A673 (cell line): ENCODE measurements at places on chromosomes 16 and 17.
A peak's percentile ranks its signal among the peaks of the same experiment; 100 is the strongest.

GRCh38 chr16:7025616-7026190 is 306.9 kb upstream of the RBFOX1 start:
- DNase-seq = peak; percentile 69

- no peak for DNase-seq
These were observed 52.1 kb downstream of the KLHDC4 start for GRCh38 chr16:87713451-87714229.

- DNase-seq = no peak
These were observed 11.0 kb downstream of the C17orf67 start for GRCh38 chr17:56822725-56823124.

DNA sequence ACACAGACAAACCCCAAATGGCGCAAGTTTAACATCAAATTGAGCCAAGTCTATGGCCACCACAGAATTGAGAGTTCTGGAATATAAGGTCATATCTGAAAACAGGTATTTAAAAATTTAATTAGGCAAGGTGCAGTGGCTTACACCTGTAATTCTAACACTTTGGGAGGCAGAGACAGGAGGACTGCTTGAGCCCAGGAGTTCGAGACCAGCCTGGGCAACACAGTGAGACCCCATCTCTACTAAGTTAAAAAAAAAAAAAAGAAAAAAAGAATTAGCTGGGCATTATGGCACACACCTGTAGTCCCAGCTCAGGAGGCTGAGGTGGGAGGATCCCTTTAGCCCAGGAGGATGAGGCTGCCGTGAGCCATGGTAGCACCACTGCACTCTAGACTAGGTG is 19.1 kb downstream of the NFE2L1 start:
- no peak for DNase-seq

DNA sequence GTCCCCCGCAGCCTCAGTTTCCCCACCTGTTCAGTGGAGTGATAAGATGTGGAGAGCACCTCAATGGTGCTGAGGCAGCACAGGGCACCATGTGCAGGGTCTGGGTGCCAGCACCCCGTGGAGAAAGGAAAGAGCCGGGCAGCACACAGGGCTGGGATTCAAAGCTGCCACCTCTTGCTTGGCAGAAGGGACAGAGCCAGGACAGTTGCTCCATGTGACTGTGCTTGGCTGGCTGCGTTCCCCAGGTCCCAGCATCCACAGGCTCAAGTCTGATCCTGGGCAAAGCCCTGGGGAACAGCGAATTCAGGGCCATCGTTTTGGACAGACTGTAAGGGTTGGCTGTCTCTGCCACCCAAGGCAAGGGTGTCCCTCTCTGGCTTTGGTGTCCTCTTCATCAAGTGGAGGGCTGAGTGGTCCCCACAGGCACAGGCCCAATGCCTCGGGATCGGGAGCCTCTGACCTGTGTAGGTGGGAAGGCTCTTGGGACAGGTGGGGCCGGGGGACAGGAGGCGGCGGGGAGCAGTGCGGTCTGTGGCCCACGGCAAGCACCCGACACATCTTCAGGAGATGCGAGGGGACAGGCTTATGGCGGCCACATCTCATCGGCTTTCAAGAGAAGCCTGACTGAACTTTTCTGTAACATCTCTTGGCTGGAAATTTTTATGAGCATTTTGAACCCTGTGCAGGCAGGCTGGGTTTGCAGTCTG is 8.5 kb downstream of the ZNF469 start:
- DNase-seq = no peak

- DNase-seq = no peak
These were observed 99.0 kb upstream of the CDH5 start for GRCh38 chr16:66267292-66268014.

DNA sequence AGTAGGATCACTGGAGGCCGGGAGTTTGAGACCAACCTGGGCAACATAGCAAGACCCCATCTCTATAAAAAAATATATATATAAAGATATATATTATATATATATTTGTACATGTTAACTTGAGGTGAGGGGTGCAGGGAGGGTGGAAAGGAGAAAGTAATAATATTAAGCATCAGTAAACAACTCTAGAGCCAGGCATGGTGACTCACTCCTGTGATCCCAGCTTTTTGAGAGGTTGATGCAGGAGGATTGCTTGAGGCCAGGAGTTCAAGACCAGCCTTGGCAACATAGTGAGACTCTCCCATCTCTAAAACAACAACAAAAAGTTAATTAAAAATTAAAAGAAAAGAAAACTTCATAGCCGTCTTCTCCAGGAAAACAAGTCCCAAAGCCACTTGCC is 61.7 kb upstream of the SMURF2 start:
- no peak for DNase-seq

- peak; percentile 68 for DNase-seq
These were observed at the start of gene HSD11B2 for GRCh38 chr16:67430977-67431774. HSD11B2 (plus strand) TSS chr16:67431121; CDS start chr16:67431249, 128 bp downstream.

DNA sequence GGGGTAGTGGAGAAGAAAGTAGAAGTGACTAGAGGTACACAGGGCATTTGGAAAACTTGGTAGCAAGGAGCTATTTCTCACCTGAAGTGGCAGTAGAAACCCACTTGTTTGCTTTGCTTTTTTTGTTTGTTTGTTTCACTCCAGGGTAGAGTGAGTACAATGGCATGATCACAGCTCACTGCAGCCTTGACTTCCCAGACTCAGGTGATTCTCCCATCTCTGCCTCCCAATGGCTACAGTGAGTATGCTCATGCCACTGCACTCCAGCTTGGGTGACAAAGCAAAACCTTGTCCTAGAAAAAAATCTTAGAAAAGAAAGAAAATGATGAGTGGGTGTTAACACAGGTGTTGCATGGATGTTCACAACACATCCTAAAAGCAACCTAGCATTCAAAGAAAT is 40.4 kb downstream of the SCNN1G start:
- DNase-seq = no peak

- no peak for DNase-seq
These were observed 9.4 kb downstream of the C17orf100 start for GRCh38 chr17:6660805-6661463.

DNA sequence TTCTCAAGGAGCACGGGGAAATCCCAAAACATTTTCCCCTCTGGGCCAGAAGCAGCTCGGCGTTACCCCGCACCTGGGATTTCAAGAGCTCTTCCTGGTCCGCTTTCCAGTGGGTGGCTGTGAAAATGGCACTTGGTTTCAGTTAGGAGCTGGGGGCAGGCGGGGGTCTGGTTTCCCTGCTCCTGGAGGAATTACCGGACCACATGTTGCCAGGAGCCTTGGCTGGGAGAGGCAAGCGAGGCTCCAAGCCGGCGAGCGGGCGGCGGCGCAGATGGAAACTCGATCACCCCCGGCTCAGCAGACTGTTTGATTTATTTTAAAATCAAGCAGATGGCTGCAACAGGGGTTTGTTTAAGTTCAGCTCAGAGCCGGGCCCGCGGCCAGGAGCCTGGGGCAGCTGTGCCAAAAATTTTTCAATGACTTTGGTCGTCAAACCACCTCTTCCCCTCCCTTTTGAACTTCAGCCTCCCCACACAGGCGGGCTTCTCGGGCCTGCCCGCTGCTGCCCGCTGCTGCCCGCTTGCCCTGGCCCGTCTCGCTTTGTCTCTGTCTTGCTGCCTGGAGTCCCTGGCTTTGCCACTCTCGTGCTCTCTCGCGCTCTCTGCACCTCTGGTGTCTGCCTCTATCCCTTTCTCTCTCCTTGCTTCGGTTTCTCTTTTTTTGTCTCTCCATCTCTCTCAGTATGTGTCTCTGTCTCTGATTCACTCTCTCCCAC is 108.0 kb upstream of the CIBAR2 start:
- peak; percentile 79 for DNase-seq

- DNase-seq = no peak
These were observed 23.2 kb downstream of the SLC39A11 start for GRCh38 chr17:73069164-73069770.
